ENCODE measurements at places on chromosomes 11 and 22.

- no peak for DNase-seq
Observed at GRCh38 chr22:27723158-27723557, 78.4 kb downstream of the MN1 start.

DNA sequence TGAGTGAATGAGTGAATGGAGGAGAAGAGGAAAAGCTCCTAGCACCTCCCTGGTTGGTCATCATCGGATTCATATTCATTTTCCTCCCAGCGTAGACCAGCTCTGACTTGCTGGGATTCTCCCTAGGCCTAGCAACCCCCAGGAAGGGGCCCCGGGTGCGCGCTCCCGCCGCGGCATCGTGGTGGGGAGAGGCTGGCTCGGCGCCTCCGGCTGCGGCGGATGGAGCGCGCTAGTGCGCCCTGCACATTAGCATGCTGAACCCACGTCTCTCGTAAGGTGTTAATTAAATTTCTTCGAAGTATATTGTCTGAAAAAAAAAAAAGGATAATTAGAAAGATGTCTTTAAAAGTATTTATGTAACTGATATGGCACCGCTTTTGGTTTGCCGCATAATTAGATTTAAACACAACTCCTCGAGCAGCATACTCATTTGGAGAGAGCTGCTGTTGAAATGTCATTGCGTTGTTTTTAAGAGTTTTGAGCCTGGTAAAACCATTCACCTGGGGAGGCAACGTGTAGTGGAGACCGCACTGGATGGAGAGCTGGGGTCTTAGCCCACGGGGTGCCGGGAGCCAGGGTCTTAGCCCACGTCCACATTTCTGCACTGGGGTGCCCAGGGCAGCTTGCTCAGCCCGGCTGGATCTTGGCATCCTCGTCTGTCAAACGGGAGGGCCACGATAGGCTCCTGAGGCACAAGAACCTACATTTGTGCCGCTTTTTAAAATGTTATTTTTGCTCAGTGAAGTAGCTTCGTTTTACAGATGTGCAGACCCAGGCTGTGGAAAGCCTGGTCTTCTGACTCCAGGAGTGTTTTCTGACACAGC is 21.8 kb downstream of the MPPED1 start:
- no peak for DNase-seq

DNA sequence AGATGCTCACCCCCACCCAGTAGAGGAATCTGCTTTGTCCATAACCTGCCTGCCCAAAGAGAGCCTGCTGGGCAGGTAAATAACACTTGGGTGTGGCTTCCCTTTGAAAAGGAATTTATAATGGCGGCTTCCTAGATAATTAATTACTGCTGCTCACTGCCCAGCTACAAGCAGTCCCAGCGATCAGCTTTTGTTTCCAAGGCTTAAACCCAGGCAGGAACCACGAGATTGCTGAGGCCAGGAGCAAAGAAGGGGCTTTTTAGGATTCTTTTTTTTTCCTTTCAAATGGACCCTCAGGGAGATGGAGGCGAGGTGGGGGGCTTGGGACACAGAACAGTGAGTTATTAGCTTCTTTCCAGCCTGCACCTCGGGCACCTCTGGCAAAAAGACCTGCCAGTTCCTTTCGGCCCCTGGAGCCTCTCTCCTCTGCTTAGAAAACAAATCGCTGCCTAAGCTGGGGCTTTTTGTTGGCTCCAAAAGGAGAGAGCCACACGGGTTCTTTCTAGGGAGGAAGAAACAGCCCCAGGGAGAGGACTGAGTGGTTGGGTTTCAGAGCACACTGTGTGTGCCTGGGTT is 107.2 kb downstream of the TSPAN18 start:
- no peak for DNase-seq

- DNase-seq, result no peak
Observed at GRCh38 chr11:1532014-1532586, 40.0 kb downstream of the DUSP8 start.

GRCh38 chr11:102473543-102473942 is 21.0 kb upstream of the TMEM123 start:
- peak; percentile 11 for DNase-seq

DNA sequence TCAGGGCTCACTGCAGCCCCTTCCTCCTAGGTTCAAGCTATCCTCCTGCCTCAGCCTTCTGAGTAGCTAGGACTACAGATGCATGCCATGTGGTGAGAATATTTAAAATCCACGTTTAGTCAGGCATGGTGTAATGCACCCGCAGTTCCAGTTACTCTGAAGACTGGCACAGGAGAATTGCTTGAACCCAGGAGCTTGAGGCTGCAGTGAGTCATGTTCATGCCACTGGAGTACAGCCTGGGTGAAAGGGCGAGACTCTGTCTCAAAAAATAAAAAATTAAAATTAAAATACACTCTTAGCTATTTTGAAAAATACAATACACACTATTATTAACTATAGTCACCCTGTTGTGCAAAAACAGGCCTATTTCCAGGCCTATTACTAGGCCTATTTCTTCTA is 38.4 kb downstream of the NOX4 start:
- no peak for DNase-seq

GRCh38 chr11:134583397-134583990 is 171.5 kb upstream of the B3GAT1 start:
- no peak for DNase-seq

DNA sequence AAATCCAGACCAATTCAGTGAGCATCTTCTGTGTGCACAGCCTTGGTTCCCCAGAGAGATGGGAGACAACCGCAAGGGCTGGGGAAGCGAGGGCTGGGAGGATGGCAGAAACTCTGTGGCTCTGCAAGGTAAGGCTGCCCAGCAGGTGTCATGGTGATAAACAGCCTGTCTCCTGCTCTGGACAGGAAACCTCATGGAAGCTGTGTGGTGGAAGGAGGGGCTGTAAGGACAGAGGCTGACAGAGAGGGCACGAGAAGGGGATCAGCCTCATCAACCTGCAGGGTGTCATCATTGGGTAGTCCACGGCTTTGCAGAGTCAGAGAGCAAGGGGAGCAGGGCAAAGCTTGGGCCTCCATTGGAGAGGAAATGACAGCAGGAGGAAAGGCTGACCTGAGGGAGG is 138.4 kb upstream of the CADM1 start:
- no peak for DNase-seq

- no peak for DNase-seq
Observed at GRCh38 chr22:20267441-20268278, 458 bp downstream of the RTN4R start.

DNA sequence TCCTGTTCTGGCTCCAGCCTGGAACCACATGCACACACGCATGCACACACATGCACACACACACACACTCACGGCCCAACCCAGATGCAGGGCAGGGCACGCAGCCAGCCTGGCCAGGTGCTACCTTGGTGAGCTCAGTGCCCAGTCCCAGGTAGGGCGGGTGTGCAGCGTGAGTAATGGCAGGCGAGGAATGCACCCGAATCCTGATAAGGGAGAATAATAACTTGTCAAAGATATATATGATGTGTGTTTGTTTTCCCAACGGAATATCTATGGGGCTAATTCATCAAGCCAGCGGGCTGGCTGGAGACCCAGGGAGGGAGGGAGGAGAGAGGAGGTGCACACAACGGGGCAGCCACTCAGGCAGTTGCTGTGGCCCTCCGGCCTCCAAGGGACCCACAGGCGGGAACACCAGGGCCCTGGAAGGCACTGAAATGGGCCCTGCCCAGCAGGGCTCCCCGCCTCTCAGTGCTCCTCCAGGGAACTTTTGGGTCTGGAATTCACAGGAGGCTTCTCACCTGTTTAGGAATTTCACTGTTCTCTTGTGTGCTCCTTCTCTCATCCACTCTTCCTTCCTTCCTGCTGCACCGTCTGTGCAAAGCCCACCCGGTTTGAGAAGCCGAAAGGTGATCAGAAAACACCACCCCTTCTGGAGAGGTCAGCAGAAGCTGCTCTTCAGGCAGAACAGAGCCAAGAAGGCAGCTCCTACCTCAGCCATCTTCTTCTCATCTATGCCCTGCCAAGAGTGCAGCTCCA is 79.0 kb downstream of the BUD13 start:
- DNase-seq, result no peak

GRCh38 chr11:12123273-12123672 is 12.9 kb downstream of the MICAL2 start:
- DNase-seq, result no peak

GRCh38 chr11:120517390-120517761 is 5.8 kb downstream of the GRIK4 start:
- no peak for DNase-seq

DNA sequence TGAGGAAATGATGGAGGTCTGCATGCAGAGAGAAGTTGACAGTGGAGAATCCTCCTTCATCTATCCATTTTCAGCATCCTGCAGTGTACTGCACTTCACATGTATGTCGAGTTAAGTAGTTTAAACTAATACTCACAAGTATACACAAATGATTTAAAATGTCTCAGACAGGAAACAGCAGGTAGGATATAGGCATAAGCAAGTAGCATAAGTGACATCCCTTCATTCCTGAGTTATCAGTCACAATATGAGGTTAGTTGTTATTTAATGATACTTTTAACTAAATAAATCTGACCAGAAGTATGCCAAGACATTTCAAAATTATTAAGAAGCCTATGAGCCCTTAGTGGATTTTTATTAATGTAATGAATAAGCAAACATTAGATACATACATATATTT is 37.4 kb downstream of the MTMR2 start:
- no peak for DNase-seq

DNA sequence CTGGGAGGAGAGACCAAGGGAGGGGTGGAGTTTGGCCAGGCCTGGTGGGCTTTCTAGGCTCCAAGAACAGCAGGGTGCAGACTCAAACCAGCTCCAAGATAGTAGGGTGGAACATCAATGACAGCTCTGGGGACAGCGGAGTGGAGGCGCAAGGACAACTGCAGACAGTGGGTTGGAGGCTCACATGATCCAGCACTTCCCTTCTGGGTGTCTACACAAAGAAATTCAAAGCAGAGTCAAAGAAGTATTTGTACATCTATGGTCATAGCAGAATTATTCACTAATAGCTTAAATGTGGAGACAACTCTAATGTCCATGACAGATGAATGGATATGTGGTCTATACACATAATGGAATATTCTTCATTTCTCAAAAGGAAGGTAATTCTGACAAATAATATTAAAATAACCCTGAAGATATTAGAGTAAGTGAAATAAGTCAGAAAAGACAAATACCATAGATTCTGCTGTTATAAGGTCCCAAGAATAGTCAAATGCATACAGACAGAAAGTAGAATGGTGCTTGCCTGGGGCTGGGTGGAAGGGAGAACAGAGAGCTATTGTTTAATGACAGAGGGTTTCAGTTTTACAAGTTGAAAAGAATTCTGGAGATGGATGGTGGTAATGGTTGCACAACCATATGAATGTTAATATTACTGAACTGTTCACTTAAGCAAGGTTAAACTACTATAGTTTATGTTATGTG is 5.5 kb upstream of the GAB4 start:
- DNase-seq, result no peak

DNA sequence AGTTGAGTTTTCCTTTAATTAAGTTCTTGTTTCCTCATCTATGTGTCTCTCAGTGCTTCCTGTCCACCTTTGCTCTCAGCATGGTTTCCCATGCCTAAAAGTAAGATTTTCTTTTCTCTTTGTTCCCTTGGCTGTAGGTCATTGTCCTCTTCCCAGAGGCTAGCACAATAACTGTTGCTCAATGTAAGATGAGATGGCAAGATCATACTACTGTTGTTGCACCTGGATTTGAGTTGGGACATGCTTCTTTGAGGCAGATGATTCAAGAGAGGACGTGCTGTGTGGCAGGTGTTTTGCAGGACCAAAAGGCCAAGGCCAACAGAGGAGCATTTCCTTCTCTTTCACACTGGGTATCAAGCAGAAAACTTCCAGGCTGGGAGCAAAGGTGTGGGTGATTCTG is 11.3 kb upstream of the NELL1 start:
- no peak for DNase-seq

- DNase-seq, result no peak
Observed at GRCh38 chr22:49659924-49660315, 167.8 kb downstream of the BRD1 start.

DNA sequence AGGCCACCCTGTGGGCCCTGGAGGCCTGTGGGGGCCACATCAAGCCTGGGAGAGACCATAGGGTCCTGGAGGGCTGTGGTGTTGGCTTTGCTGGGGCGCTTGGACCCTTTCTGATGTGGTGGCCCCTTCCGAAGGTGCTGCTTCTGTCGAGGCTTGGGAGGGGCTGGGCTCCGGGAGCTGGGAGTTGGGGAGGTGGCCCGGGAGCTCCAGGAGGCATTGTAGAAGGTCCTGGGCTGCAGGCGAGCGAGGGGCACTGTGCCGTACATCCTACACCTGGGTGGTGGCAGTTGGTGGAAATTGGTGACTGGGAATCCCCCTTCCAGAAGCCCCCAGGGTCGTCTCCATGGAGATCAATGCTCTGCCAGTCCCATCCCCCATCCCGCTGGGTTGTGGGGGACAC is 2.6 kb downstream of the PLA2G3 start:
- no peak for DNase-seq

DNA sequence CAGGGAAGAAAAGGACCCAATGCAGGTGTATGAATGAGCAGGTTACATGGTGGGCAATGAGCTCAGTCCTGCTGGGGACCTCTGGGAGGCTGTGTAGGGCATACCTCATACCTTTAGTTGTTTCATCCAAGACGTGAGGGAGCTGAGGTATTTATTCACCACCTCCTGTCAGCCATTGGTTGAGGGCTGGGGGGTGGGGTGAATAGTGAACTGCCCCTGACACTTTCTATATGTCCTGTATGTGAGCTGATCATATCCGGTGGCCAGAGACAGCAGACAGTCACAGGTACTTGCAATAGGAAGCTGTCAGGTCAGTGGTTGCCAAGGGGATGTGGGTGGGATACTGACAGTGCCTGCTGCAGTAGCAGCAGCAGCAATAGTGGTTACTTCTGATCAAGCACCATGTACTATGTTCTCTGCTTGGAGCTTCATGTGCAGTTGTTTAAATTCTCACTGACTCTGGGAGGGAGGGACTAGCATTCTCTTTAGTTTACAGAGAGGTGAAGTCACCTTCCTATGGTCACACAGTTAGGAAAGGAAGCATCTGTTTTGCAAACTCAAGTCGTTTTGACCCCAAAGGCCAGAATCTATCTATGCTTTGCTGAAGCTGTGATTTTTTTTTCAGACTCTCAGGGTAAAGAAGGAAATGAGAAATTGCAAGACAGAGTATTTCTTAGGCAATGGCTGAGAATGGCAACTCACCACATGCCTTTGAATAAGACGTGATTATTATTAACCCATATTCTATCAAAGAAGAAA is 54.0 kb downstream of the MIAT start:
- DNase-seq, result no peak

- DNase-seq, result no peak
Observed at GRCh38 chr11:13297917-13298356, 20.3 kb downstream of the BMAL1 start.

GRCh38 chr22:41447435-41448188 is 1.0 kb upstream of the TOB2 start:
- DNase-seq, result peak; percentile 67

DNA sequence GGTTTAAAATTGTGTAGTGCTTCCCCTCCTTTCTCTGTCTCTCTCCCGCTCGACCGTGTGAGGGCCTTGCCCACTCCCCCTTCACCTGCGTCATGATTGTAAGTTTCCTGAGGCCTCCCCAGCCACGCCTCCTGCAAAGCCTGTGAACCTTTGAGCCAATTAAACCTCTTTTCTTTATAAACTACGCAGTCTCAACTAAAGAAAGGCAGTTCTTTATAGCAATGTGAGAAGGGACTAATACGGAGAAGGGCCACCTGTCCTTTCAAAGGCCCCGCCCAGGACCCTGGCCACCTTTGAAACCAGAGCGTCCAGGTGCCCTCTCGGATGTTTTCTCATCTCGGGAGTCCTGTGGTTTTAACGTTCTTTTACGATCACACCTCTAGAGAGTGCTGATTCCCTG is 741.5 kb downstream of the BRD1 start:
- DNase-seq, result no peak
